ENCODE measurements at places on chromosomes 3 and 15.

GRCh38 chr15:53758412-53758811 is 1.1 kb downstream of the WDR72 start:
- no peak for DNase-seq

GRCh38 chr3:111373861-111374260 is 168.1 kb upstream of the CD96 start:
- DNase-seq = no peak

DNA sequence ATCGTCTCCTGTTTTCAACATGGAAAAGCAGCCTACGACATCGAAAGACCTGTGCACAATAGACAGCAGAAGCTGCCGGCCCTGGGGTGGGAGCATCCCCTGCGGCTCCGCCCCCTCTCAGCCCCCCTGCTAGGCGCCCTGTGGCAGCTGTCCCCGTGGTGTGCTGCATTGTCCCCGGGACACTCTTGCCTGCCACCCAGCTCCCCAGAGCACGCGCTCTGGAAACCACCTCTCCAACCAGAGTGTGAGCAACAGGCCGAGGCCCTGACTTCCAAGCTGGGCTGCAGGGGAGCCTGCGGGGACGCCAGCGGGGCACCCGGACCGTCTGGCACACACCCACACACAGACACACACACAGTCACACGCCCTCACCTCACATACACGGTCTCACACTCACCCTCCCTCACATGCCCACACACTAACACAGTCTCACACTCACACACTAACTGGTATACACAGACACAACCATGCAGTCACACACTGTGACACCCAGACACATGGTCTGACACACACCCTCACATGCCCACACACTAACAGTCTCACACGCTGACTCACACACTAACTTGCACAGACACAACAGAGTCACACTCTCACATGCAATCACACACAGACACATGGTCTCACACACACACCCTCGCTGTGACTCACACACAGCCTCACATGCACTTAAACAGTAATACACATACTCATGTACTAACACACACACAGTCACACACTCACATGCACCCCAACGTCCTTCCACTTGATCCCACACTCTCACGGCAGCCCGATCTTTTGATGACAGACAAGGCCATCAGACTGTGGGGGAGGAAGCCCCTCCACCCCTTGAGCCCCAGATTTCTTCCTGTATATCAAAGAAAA is 94.7 kb downstream of the OCA2 start:
- no peak for DNase-seq

DNA sequence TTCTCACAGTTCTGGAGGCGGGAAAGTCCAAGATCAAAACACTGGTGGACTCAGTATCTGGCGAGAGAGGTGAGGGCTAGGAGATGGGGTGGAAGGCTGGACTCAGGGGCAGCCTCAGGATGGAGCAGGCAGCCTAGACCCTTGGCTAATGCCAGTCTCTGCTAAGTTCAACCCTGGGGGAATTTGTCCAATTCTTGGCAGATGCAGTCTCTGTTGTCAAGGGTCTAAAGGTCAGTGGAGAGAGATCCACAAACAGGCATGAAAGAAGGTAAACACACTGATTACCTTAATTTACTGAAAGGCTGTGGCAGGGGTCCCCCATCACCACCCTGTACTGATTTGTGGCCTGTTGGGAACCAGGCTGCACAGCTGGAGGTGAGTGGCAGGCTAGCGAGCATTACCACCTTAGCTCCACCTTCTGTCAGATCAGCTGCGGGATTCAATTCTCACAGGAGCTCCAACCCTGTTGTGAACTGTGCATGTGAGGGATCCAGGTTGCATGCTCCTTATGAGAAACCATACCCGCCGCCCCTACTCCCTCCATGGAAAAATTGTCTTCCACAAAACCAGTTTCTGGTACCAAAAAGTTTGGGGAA is 32.5 kb upstream of the RHCG start:
- DNase-seq = no peak

GRCh38 chr3:194766845-194767244 is 81.2 kb downstream of the FAM43A start:
- no peak for DNase-seq

GRCh38 chr3:14730703-14731382 is 55.9 kb downstream of the C3orf20 start:
- DNase-seq = no peak

DNA sequence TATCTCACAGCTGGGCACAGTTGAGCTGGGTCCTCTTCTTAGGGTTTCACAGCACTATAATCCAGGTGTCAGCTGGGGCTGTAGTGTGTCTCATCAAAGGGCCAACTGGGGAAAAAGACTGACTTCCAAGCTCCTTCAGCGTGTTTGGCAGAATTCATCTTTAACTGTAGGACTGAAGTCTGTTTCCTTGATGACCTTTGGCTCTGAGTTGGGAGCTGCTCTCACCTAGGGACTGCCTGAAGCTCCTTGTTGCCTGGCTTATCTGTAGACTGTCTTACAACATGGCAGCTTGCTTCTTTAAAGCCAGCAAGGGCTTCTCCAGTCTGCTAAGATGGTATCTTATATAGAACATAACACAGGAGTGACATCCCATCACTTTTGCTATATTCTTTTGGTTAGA is 5.3 kb upstream of the VPS33B start:
- DNase-seq = no peak

DNA sequence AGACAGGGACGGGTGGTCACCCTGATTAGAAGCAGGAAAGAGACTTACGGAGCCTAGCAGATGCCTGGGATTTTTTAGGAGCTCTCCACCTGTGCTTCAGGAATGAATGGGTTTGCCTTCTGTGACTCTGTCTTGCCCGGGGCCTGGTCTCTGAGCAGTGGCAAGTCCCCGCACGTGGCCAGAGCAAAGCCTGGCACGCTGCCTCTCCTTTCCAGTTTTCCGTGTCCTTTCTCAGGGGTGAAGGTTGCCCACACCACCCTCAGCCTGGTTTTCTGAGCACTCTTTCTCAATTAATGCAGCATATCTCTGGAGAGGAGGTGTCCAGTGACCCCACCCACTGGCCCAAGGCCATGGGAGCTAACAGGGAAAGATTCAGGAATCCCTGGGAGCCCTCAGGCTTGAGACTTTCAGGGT is 14.5 kb upstream of the CHST14 start:
- no peak for DNase-seq

- DNase-seq = no peak
These were observed 2.0 kb downstream of the PPM1M start for GRCh38 chr3:52247409-52248164.

GRCh38 chr3:183158551-183159006 is 4.0 kb downstream of the LAMP3 start:
- DNase-seq = no peak

DNA sequence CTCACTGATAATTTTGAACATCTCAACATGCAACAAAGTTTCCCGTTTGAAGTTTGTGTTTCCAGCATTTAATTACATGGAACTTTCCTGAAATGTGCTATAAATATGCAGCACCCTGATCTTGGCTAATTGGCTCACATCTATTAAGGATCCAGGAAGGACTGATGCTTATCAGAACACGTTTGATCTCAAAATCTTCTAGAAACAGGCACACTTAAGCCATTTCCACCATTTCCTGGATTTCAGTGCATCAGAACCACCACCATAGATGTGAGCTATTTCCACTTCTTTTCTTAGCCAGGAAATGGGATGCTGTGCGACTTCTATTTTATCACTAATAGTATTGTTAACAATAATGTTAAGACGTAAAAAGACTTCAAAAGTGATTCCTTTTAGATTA is 228.9 kb downstream of the FEZF2 start:
- DNase-seq = no peak

DNA sequence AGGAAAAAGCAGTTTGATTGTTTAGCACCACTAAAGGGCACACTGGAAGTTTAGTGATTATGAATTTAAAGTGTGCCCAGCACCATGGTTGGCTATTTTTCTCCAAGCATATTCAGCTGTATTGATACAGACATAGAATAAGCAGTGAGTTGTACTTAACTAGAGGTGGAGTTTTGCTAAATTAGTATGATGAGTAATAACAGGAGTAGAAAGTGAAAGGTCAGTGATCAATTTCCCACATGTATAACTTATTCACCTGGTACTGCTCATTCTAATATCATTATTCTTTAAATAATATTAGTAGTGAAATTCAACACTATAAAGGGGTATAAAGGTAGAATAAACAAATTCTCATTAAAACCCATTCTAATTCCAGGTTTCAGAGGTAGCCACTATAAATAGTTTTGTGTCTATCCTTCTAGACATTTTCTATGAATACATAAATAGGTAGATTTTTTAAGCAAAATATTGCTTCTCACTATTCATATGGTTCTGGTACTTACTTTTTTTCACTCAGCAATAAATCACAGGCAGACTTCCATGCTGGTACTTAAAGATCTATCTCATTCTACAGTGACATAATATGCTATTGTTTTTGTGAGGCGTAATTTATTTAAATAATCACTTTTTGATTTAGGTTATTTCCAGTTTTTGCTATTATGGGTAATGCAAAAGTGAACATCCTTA is 732.9 kb downstream of the VGLL3 start:
- DNase-seq = no peak

DNA sequence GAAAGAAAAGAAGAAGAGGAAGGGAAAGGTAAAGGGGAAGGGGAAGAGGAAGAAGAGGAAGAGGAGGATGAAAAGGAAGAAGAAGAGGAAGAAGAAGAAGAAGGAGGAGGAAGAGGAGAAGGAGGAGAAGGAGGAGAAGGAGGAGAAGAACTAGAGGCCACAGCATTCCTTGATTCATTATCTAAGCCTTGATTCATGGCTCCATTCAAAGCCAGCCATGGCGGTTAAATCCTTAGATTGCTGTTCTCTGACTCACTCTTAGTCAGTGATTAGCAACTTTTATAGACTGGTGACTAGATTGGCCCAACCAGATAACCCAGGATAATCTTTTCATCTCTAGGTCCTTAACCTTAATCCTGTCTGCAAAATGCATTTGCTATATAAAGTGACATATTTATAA is 47.6 kb downstream of the OSTN start:
- no peak for DNase-seq

- DNase-seq = no peak
These were observed 6.8 kb upstream of the AMOTL2 start for GRCh38 chr3:134381076-134381475.

DNA sequence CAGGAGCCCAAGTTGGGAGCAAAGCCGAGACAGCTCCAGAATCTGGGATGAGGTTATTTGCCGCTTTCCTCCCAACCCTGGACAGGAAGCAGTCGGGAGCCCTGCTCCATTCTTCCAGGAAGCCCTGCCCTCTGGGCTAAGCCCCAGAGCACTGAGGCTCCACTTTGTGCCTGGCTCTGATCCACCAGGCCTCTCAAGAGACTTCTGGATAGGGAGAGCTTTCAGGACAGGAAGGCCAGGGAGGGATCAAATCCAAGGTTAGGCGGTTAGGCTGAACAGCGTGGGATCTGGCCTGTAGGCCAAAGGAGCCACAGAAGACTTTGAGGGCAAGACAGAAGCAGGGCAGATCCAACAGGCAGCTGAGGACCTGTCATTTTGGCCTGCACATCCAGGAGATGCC is 835 bp downstream of the STOML1 start:
- no peak for DNase-seq

- DNase-seq = no peak
These were observed 326.1 kb upstream of the ROPN1 start for GRCh38 chr3:124318014-124318413.

- DNase-seq = no peak
These were observed 242.0 kb downstream of the SHQ1 start for GRCh38 chr3:72606005-72606800.

GRCh38 chr15:53831907-53832770 is 72.7 kb upstream of the WDR72 start:
- no peak for DNase-seq

Data from anterior cingulate cortex (tissue), 58 donors.